ENCODE measurements at places on chromosomes 4 and X. TPM values are rescaled to one million over a fixed set of nuclear protein-coding genes. Genes with fewer than 3 reads are reported as not detected.
A peak's percentile ranks its signal among the peaks of the same experiment; 100 is the strongest.

UCP1 gene
- not detected for total RNA-seq

GRID2 gene
- total RNA-seq: not detected

AKAP14 gene
- not detected for total RNA-seq

TMSB15A gene
- total RNA-seq: not detected

MAGIX gene
- total RNA-seq: 1.6 TPM

NOX1 gene
- not detected for total RNA-seq

NEK1 gene
- 24.1 TPM for total RNA-seq

STS gene
- 0.64 TPM for total RNA-seq

PLAC1 gene
- not detected for total RNA-seq

NWD2 gene
- total RNA-seq: not detected

GATA1 gene
- total RNA-seq: not detected

ZFP92 gene
- total RNA-seq: 0.44 TPM

MAGEB2 gene
- total RNA-seq: not detected

NRK gene
- total RNA-seq: not detected

DNA sequence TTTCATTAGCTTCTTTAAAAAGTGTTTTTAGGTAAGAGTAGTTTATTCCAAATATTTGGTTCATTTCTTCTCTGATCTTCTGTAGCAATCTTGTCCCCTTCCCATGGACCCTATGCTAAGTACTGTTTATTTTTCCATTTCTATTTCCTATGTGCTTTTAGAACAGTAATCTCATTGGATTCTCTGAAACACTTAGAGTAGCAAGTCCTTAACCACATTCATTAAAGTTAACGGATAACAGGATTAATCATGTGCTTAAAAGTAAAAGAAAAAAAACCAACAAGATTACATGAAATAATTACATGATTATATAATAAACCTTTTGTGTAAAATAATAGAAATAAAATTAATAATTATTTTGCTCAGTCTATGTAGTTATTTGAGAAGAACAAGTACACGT, 929.7 kb downstream of the C4orf33 start:
- DNase-seq: no peak

DNA sequence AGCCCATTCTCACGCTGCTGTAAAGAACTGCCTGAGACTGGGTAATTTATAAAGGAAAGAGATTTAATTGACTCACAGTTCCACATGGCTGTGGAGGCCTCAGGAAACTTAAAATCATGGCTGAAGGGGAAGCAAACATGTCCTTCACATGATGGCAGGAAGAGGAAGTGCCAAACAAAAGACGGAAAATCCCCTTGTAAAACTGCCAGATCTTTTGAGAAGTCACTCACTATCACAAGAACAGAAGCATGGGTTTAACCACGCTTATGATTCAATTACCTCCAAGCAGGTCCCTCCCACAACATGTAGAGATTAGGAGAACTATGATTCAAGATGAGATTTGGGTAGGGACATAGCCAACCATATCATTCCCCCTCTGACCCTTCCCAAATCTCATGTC, 335.5 kb downstream of the IL15 start:
- DNase-seq: no peak

DNA sequence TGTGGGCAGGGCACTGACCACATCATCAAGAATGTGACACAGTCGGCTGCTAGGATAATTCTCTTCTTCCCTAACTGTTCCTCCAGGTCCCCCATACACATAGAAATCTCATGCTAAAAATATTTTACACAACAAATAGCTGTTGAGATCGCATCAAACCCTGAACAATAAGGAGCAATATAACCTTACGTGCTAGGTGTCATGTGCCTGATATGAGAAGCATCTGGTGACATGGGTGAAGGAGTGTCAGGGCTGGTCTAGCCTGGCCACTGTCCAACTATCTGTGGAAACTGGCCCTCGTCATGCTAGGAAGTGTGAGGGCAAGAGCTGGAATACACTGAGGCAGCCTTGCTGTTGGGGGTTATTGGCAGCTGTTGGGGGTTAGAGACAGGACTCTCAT, 167.3 kb upstream of the PGRMC2 start:
- DNase-seq: no peak

DNA sequence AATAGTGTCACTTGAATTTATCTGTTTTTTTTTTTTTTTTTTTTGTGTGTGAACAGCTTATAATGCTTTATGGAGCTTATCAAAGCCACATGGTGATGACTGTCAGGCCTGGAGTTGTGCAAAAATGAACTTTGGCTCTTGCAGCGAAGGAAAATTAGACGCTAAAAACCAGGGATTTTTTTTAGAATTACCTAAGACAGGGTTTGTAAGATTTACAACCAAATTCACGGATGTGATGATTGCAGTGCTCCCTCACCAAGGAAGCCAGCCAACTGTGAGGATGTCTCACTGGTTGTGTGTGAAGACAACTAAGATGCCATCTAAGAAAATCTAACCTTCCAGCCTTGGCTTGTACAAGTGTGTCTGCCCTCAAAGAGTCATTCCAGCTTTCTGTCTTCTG, 127.1 kb upstream of the SLC4A4 start:
- no peak for DNase-seq

- no peak for DNase-seq
Observed at GRCh38 chr4:55437823-55438222, 42.1 kb downstream of the TMEM165 start.

- no peak for DNase-seq
Observed at GRCh38 chr4:128711361-128711760, 98.1 kb upstream of the JADE1 start.

GRCh38 chr4:158050942-158051341, 121.9 kb downstream of the GASK1B start:
- no peak for DNase-seq

DNA sequence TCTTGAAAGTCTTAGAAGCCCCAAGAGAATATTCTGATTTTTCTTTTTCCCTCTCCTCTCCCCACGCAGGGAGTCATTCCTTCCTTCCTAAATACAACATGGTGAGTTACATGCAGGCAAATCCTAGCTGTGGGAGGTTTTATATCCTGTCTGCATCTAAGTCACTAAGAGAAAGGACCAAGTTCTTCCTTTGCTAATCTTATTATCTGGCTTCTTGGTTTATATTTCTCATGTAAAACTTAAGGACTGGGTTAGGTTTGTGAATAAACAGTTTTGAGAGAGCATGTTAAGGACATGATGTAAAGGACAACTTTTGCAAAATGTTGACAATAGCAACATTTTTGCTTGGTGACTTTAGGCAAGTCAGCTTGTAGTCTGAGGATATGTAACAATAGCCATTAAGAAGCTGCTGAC, 5.1 kb upstream of the CXCL9 start:
- DNase-seq: no peak

GRCh38 chr4:85113706-85114105, 147.2 kb upstream of the WDFY3 start:
- no peak for DNase-seq

GRCh38 chr4:115145393-115146160, 32.2 kb upstream of the NDST4 start:
- DNase-seq: no peak

GRCh38 chrX:40573763-40574162, 7.0 kb upstream of the ATP6AP2 start:
- peak; percentile 42 for DNase-seq

DNA sequence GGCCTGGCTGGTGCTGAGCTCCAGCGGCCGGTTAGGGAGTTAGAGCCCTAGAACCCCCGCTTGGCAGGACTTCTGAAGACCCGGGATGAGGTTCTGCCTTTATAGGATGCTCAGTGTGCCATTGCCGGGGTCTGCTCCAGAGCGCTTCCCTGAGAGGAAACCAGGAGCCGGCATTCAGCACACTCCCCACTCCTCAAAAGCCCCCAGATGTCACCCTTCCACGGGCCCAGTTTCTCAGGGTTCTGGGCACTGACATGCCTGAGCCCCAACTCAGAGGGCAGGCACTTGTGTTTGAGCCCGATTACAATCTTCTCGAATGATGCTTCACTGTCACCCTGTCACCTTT, 6.5 kb downstream of the NKX3-2 start:
- DNase-seq: no peak

DNA sequence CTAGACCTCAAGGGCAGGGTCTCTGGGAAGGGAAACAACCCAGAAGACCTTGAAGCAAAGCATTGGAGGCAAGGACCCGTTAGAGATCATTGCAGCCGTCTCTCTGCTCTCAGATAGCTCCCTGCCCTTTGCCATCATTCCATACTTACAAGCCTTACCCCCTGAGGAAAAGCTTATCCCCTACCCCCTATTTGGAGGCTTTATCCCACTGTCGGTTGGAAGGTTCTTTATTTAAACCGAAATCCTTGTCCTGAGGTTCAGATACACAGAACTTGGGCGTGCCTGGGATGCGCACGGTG, 84.4 kb downstream of the EFNB1 start:
- DNase-seq: no peak

- DNase-seq: no peak
Observed at GRCh38 chr4:688854-689681, at the start of gene SLC49A3. Gene SLC49A3 (minus strand): TSS chr4:689151. CDS start chr4:689127, 24 bp downstream.

- no peak for DNase-seq
Observed at GRCh38 chr4:23106516-23106915, 413.8 kb downstream of the GBA3 start.

DNA sequence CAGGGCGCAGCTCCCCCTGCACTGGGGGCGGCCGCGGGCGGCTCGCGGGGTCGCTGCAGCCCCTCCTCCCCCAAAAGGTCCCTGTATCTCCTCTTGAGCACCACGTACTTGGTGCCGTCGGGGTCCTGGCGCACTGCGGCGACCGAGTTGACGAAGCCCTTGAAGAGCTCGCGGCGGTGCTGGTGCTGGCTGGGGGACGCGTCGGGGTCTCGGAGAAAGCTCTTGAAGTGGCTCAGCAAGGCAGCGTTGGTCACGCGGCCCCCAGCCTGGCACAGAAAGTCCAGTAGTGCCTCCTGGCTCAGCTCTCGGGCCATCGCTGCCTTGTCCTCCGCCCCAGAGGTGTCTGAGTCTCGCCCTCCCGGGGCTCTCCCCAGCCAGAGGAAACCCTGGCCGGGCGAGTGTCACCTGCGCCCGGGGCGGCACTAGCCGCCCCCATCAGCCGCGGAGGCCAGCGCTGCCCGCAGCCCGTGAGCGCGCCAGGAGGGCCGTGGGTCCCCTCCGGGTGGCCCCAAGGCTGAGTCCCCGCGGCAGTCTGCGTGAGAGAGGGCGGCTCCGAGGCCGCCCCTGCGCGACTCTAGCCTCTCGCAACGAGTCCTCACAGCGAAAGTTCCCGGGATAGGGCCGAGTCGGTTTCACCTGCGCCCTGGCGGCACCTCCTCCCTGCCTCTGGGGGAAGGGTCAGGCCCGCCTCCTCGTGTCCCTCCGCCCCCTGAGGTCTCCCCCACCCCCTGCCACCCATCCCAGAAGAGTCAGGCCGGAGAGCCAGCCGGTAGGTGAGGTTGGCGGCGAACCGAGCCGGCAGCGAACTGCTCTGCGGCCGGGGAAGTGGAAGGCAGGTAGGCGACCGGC, at the start of gene SOWAHB:
Gene SOWAHB (minus strand): TSS at position 609 of the 849 bp plus-strand sequence. CDS start 295 bp downstream, at position 314.
- DNase-seq: peak; percentile 36
